ENCODE measurements at places on chromosomes 3 and 15.

DNA sequence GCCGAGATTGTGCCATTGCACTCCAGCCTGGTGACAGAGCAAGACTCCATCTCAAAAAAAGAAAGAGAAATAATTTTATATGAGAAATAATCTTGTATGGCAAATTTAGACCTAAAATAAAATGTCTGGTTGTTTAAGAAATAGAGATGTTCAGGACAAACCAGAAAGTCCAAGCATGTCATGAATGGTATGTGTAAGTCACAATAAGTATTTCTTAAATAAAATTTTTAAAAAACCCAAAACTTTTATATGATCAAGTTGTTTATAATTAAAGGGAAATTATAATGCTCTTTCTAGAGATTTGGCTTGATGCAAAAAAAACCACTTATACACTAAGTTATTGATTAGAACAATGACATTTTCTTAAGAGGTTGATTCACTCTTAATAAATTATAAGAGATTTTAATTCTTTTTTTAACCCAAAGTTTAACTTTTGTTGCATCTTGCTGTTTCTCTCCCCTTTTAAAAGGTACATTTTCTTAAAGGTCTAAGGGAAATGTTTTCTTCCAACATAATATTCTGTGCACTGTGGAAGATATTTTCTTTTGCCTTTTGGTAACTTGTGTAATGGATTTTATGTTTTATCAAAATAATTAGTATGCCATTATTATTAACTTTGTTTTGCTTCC lies 105.7 kb downstream of the RTP4 start:
- DNase-seq, result no peak

- no peak for DNase-seq
These were observed 35.5 kb downstream of the RFX7 start for GRCh38 chr15:56208185-56208584.

DNA sequence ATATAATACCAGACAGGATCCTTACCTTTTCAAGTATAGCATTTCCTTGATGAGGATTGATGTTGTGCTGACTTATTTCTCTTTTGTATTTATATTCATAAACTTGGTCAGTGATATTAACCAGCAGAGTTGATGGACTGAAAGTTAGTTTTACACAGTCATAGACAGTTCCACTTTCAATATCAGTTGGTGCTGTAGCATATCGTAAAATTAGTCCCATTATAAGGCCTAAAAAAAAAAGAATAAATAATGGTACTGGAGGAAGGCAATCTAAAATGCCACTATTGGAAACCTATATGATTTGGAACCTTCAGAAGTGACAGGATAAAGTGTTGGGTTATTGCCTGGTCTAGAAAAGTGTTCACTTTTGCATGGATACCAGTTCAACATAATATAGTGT lies 16.3 kb downstream of the SLC9A9 start:
- DNase-seq, result no peak

DNA sequence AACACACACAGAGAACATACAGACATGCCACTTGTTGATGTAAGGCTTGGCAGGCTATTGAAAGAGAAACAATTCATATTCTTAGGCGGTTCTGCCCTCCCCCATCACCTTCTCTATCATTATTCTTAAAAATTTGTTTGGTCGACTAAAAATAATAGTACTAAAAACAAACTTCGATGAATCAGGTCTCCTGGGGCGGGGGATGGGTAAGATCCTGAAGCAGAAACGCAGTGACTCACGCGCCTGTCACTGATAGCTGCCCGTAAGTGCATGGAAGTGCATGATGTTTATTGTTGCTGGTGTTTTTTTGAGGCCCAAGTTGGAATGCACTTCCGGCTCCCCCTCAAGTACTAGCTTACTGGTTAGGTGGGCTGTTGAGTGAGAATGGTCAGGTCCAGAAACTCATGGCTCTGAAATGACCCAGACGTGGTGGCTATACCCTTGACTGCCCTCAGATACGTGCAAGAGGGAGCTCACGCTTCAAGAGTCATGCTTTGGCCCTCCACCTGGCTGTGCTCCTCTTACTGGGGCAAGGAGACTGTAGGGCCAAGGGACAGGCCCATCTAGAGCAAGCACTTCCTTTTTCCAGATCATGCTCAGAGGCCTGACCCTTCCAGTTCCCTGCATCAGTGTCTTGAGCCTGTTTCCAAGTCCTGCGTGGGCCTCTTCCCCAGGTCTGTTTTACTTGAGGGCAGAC lies 10.9 kb downstream of the SMAD3 start:
- DNase-seq, result no peak

GRCh38 chr15:26572602-26573350 lies 200.1 kb downstream of the GABRB3 start:
- DNase-seq, result no peak

- DNase-seq, result no peak
These were observed 136.0 kb downstream of the CD47 start for GRCh38 chr3:107954845-107955244.

DNA sequence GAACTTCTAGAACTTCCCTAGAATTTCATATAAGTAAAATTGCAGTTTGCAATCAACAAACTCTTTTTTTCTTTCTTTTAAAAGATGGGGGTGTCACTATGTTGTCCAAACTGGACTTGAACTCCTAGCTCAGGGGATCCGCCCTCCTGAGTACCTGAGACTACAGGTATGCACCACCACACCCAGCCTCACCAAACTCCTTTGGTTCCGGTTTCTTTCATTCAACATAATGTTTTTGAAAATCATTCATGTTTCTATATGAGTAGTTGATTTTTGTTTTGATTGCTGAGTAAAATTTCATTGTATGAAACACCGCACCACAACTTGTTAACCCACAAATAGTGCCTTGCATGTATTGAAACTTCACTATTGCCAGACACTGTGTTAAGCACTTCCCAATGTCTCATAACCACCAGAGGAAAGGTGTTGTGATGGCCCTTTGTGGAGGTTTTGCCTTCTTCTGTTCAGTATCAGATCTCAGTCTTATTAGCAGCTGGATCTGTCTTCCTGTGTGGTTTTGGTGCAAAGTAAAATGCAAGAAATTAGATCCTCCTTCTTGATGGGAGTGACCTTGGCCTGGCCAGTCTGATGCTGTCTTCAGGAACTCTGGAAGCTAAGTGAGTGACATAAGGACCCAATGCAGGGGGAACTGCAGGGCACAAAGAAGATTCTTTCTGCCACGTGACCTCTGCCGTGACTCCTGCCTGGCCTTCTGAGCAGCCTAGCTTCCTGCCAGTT lies 78.8 kb upstream of the UBE2E1 start:
- DNase-seq, result no peak

DNA sequence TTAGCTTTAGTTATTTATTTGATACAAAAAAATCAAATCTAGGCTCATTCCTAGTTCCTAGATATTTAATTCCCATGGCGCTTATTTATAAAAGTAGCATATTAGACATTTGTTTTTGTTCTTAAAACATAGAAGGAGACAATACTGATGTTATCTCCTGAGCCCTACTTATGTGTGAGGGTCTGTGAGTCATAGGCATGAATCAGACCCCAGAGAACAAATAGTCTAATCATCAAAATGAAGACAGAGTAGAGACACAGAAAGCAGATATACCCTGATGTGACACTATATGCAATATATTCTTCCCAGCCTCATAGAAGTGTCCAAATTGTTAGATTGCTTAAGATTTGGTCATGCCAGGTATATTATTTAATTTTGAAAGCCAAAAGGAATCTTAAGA lies 44.9 kb downstream of the PEX5L start:
- no peak for DNase-seq

DNA sequence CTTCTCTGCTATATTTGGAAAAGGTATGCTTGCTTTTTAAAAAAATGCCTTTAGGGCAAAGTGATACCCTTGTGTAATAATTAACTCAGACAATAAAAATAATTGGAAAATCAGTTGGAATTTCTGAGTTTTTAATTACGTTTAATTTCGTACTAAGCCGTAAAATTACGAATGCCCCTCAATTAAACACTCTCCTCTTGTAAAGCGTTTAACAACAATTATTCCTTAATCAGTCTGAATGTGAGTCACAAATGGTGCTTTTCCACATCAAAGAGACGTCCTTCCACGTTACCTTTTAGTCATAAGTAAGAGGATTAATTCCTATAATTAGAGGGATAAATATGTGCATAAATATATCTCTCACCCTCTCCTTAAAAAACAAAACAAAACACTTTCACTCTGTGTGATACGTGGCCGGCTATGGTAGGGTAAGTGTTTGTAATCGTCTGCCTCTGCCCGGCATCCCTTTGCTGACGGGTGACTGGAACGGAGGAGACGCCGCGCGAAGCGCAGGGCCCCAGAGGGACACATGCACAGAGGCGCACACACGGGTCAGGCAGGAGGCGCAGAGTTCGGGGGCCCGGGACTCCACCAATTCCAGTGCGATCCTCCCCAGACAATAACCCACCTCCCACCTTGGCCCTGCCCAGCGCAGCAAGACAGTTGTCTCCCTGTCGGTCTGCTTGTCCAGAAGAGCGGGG lies 9.7 kb upstream of the MEIS2 start:
- DNase-seq, result no peak

GRCh38 chr3:181290941-181291340 lies 301.4 kb upstream of the DNAJC19 start:
- no peak for DNase-seq

DNA sequence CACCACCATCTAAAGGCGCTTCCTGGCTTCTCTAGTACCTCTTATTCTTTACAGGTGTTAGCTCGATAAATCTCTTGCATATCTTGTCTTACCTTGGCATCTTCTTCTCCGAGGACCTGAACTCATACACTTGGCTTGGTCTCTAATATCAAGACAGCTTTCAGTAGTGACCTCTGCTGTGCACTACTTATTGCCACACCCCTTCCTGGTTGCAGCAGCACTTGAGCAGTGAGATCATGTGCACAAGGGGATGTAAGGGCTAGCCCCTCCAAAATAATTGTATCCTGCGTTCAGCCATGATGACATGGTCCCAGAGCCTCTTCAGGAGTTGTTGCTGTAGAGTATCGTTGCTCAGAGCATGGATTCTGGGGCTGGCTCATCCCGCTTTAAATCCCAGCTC lies 1.3 kb upstream of the PLA1A start:
- DNase-seq, result no peak

GRCh38 chr15:48541341-48542278 lies 103.9 kb downstream of the FBN1 start:
- DNase-seq, result no peak

DNA sequence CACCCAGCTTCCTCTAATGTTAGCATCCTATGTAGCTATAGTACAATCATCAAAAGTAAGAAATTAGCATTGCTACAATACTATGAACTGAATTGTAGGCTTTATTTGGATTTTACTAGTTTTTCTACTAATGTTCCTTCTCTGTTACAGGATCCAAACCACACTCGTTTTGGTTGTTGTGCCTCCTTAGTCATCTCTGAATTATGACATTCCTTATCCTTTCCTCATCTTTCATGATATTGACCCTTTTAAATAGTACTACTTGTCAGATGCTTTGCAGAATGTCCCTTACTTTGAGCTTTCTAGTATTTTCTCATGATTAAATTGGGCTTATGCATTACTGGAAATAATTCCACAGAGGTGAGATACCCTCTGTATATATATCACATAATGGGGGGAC lies 265.4 kb downstream of the VPS13C start:
- DNase-seq, result no peak

- DNase-seq, result no peak
These were observed 34.5 kb downstream of the P3H2 start for GRCh38 chr3:190086191-190086590.

GRCh38 chr3:186218421-186218820 lies 109.5 kb upstream of the ETV5 start:
- DNase-seq, result no peak

- DNase-seq, result no peak
These were observed 124.7 kb downstream of the MYRIP start for GRCh38 chr3:39933986-39934693.

DNA sequence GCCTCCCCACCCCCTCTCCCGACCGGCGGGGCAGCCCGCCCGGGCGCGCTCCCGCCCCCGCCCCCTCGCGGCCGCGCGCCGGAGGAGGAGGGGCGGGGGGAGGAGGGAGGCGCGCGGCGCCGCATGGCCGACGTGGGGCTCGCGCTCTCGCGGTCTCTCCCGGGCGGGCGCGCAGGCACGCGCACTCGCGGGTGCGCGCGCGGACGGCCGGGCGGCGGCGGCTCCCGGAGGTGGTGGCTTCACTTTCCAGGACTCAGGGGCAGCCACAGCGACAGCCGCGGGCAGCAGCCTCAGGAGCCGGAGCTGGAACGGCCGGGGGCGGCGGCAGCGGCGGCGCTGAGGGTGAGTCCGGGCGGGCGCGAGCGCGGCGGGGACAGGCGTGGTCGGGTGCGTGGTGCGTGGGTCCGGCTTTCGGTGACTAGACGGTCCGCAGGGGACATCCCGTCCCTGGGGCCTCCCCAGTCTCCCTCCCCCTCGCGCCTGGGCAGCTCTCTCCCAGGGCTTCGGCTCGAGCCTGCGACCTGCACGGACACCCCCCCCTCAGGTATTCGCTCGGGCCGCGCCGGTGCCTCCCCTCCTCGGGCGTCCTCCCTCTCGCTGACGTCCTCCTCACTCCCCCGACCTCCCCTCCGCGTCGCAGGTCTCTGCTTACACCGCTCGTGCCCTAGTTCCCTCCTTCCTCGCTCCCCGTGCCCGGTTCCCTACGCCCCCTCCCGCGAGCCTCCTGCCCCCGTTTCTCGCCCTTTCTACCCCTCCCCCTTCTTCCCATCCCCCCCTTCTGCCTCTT lies at the start of gene UBE2E2:
Gene UBE2E2, plus strand, starts transcription at position 407 of the 787 bp plus-strand sequence.
- DNase-seq, result peak; percentile 10

DNA sequence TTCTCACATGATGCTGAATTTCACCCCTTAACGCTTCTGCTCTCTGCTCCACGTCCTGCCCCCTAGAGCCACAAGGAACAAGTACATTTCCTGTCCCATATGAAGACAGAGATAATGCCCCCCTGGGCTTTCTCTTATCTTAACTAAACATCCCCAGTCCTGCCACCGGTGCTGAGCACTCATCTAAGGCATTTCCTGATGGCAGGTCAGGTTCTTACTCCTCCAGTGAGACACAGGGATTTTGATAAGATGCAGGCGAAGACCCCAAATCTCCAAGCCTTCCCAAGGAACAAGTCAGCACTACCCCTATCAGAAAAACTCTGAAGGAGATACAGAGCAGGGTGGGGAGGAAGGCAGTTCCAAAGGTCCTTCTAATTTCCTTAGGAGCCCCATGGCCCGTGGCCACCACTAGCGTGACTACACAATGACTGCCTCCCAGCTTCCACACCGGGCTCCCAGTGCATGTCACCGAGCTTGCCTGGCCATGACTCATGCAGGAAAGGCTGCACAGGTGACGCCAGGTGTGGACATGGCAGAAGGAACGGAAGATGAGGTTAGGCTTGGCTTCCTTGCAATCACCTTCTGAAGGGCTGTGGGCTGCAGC lies 152.9 kb downstream of the XXYLT1 start:
- DNase-seq, result no peak

DNA sequence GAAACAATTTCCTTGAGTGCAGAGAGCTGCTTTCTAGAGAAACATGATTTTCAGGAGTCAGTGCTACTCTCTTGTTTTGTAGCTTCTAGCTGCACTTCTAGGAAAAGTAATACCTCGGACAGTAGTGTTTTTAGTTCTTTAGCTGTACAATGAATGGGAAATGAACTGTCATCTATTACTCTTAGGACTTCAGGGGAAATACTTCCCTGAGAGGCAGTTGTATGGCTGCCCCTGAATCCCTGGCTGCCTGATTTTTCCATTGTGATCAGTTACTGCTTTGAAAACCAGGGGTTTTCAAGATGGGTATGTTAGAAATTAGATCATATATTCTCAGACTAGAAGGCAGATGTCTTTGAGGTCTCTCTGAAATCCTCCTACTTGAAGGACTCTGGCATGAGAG lies 200.3 kb upstream of the SEMA6D start:
- DNase-seq, result no peak

- no peak for DNase-seq
These were observed 98.7 kb upstream of the ANKRD28 start for GRCh38 chr3:15896500-15896899.

- DNase-seq, result no peak
These were observed 134.6 kb downstream of the LRRC28 start for GRCh38 chr15:99385865-99386264.

- DNase-seq, result no peak
These were observed 152.5 kb downstream of the MEX3B start for GRCh38 chr15:81893182-81893835.
